ENCODE measurements at places on chromosomes 5 and 9.

DNA sequence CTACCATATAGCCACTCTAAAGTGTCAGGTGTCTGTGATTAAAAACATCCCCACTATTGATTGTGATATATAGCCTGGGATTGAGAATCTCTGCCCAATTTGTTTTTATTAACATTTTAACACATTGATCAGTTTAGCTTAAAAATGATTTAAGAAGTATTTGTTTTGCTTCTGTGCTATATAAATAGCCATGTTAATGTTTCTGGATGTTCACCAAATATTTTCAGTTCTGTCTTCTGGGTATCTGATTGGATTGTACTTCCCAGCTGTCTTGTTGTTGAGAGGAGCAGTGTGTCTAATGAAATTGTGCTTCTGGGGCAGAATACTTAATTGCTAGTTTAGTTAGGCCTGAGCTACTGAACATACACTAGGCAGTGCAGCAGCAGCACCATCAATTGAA is 126.6 kb upstream of the TUSC1 start:
- DNase-seq: no peak

GRCh38 chr5:124752854-124753720 is 6.6 kb upstream of the ZNF608 start:
- DNase-seq: no peak

- DNase-seq: peak; percentile 90
These were observed 9.9 kb downstream of the SH3RF2 start for GRCh38 chr5:145946112-145946861.

GRCh38 chr5:149036168-149036567 is 26.7 kb downstream of the SH3TC2 start:
- no peak for DNase-seq

DNA sequence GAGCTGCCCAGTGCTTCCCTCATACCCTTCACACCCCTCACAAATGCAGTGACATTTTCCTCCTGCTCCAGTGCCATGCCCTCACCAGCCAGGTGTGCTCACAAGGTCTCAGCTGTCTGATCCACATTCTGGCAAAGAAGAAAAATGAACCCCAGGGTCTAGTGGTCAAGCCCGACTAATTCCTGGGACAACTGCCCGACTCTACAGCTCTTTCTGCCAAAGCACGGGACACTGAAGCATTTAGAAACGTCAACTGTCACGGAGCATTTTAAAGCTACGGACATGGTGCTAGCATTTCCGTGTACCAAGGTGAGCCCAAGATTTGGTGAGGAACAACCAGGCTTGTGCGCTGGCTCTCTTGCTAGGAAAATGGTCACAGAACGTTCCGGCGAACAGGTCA is 56.8 kb upstream of the PHYKPL start:
- no peak for DNase-seq

- DNase-seq: no peak
These were observed 53.5 kb downstream of the PHF2 start for GRCh38 chr9:93629920-93630319.

DNA sequence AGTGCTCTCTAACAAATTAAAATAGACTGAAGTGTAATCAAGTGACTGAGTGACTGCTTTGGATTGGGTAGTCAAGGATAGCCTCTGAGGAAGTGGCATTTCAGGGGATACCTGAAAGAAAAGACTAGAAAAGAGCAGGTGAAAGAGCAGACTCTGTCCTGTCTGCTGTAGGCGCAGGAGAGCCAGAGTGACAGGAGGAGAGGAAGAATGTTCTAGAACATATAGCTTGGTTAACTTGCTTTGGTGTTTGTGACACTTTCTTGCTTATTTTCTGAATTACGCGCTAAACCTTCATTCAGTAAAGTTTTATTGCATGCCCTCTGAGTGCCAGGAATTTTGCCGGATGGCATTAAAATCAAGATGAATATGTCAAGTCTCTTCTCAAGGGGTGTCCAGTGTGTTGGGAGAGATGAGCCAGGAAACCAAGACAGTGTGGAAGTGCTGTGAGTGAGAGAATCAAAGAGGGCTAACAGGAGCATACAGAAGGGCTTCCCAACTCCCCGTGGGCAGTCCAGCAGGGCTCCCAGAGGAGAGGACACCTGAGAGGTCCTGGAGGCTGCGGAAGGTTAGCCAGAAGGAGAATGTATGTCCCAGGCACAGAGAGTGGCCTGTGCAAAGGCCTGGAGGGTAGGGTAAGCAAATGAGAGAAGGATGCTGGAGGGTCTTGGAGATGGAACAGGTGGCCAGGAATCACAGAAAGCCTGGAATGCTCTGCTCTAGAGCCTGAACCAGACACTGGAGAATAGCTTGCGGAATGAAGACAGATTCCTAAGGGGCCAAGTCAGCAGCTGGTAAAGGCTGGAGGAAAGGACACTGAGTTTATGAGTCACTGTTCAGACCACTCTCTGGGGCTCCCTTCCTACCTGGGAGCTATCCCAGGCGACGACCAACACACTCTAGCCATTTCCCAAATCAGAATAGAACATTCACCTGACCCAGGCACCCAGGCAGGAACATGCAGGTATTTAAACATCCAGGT is 59.3 kb downstream of the SLC22A5 start:
- peak; percentile 85 for DNase-seq

DNA sequence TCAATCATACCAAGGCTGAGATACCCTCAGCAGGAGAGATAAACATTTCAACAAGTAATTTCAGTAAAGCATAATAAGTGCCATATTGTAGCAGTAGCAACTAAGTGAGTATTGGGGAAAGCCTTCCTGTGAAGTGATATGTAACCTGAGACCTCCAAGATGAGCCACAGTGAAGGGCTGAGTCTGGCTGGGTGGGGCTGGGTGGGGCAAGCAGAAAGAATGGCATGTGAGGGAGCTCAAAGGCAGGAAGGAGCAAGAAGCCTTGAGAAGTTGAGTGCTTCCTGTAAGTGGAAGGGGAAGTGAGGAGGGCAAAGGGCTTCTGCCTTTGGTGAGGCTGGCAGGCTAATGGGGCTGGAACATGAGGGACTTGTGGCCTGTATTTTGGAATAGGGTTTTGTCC is 19.7 kb upstream of the ASTN2 start:
- DNase-seq: no peak

DNA sequence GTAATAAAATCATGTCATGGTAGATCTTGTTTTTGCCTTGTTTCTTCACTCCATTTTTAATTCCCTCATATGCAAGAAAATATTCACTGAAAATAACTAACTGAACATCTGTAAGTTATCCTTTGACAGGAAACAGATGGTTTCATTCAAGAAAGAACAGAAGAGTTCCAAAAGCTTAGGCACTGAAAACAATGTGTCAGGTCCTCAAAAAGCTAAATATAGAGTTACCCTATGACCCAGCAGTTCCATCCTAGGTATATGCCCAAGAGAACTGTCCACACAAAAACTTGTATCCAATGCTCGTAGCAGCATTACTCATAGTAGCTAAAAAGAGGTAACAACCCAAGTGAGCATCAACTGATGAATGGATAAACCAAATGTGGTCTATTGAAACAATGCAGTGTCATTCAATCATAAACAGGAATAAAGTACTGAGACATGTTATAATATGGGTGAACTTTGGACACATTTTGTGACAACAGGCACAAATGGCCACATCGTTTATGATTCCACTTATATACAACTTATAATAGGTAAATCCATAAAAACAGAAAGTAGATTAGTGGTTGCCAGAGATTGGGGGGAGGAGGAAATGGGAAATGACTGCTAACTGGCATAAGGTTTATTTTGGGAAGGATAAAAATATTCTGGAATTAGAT is 231.0 kb downstream of the FRMD3 start:
- DNase-seq: no peak

DNA sequence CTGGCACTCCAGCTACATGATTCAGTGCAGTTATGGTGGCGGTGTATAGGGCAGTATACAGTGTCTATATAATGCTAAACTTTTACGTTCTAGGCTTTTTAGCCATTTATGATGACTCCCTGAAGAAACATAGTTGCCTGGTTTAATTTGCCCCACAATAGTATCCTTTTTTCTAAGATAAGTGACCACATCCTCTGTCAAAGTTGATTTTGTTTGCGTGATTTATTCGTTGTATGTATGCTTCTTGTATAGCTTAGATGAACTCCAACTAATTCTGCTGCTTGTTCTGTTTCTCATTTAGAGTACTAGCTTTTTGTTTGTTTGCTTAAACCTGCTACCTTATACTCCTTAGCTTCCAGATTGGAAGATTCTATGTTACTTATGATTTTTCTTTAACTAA is 83.6 kb downstream of the ERMP1 start:
- DNase-seq: no peak

DNA sequence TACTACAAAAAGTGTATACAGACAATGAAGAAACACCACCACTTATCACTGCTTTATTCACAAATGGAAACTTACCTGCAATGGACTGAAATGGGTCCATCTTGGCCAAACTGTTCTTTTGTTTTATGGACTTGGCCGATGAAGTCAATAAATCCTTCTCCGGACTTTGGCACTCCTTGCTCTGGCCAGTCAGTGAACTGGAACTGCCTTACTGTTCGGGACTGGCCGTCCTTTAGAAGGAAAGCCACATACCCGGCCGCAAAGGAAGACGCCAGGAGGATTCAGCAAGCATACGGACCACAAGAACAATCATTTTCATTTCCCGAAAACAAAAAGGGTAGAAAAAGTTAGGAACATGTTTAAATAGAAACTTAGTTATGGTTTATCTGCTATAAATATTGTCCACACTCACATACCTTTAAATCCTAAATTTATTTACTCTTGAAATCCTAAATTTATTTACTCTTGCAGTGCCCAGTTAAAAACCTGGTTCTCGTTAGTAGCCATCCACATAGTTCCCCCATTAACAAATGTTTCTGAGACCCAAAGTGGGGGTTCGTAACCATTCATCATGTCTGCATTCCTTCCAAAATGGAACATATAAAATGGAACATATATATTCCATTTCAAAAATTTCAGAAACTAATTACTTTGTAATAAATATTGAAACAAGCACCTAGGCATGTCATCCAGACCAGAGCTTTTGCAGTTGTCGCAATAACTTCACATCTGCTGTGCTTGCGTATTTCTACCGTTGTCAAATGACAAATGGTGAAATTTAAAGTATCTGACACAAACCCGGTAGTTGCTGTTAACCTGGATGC is 532.1 kb upstream of the DMAC1 start:
- DNase-seq: no peak

DNA sequence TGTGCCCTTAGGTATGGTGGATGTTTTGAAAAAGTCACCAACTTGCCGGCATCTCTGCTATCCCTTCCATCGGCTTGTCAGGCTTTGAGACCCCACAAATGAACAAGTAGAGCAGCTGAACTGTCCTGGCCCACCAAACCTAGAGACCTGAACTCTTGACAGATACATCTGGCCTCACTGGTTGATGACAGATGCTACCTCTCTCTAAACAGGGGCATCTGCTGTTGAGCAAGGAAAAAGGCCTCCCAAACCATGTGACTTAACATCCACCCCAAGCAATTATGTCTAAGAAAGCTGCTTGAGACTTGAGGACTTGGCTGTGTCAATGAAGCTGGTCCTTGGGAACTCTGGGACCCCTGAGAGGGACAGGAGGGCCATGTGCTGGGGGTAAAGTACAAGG is 2.3 kb downstream of the CCNI2 start:
- DNase-seq: no peak

DNA sequence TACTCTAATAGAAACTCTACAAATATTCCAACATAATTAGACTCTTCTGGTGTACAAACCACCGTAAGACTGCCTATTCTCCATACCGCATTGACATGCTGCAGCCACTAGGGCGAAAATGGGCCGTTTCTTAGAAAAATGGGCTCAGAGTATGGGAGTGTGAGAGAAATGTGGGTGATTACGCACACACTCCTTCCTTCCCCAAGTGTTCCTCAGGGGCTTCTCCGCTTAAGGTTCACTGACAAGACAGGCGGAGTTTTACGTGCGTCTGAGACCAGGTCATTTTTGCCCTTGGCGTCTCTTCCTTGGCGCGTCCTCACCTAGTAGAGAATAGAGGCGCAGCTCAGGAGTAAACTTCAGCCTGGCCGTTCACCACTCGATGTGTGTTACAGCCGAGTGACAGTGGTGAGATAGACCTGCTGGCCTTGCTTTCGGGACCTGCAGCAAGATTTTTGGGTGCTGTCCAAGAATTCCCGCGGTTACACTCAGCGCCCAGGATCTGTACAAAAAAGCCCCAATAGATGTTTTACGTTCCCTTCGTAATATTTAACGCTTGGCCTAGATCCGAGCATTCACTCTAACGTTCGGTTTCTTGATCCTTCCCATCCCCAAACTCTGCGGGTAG is 1.8 kb upstream of the NTRK2 start:
- DNase-seq: peak; percentile 57

- peak; percentile 10 for DNase-seq
These were observed 92.9 kb downstream of the LRRC70 start for GRCh38 chr5:62671479-62671878.

DNA sequence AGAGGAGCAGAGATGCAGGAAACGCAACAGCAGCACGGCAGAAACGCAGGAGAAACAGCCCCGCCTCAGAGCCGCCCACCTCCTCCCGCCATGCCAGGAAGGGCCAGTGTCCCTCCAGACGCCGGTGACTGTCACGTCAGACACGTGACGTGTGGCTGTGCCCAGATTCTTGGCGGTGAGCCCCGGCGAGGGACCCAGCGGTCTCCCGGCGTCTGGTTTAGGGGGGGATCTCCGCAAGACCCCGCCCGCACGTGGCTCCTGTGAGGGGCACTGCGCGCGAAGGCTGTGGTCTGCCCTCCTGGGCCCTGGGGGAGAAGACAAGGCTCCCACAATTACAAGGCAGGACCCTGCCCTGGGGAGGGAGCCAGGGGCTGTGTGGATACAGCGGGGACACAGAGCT is 2.4 kb upstream of the LCN8 start:
- no peak for DNase-seq

GRCh38 chr9:112725961-112726360 is 8.0 kb upstream of the INIP start:
- no peak for DNase-seq

GRCh38 chr5:134189031-134189430 is 12.3 kb upstream of the SKP1 start:
- no peak for DNase-seq

DNA sequence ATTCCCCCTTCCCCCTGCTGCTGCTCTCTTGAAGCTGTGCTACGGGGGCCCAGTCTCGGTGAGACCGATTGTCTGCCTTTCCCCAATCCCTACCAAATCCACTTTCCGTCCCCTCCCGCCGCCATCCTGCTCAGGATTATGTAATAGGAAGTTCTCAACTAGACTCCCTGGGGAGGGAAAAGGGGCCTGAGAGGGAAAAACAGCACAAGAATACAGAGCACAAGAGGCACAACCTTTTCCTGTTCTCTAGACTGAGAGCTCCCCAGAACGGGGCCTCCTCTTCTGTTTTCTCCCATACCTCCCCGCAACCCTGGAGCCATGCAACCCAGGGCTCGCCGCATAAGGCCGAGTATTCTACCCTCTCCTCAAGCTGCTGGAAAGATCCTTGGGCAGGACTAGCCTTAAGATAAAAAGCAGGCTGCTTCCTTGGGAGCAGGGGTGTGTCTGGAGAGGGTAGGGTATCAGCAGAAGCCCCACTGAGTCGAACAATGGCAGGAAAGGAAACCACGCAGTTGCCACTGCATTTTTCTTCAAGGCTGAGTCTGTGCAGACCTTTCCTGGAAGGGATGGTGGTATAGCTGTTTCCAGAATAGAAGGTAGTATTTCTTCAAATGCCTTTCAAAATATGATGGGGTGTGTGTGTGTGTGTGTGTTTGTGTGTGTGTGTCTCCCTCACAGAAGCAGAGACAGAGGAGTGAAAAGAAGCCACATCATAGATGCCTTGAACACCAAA is 12.9 kb downstream of the MYORG start:
- DNase-seq: no peak

Data from astrocyte of the hippocampus (primary cell).